Neural crest cell (in vitro differentiated cells): ENCODE measurements at places on chromosomes 11 and 22. TPM values are rescaled to one million over a fixed set of nuclear protein-coding genes. Genes with fewer than 3 reads are reported as not detected.

The MS4A13 gene
- total RNA-seq: not detected in 2 replicates

GRCh38 chr11:35010654-35011053 lies 94.2 kb downstream of the PDHX start:
- H3K27me3 ChIP-seq: no peaks in the 10 kb centered on the region
- DNase-seq: no peak

DNA sequence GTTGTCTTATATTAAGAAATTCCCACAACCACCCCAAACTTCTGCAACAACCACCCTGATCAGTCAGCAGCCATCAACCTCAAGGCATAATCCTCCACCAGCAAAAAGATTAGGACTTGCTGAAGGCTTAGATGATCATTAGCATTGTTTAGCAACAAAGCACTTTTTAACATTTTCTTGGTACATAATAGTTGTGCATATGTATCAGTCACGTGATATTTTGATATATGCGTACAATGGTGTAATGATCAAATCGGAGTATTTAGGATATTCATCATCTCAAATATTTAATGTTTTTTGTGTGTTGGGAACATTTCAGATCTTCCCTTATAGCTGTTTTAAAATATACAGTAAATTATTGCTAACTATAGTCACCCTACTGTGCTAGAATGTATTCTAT lies 73.5 kb upstream of the API5 start:
- no peak overlapping the region for H3K27ac ChIP-seq
- peaks cover 5% of the 10 kb centered on the region for H3K4me1 ChIP-seq

- H3K4me1 ChIP-seq: peaks cover 24% of the 10 kb centered on the region
- no peak overlapping the region for H3K27ac ChIP-seq
- no peaks in the 10 kb centered on the region for H3K36me3 ChIP-seq
- H3K4me3 ChIP-seq: peak overlapping the region; percentile 35
- peaks cover 34% of the 10 kb centered on the region for H3K27me3 ChIP-seq
- DNase-seq: no peak
Observed at GRCh38 chr22:50621948-50622722, 5.8 kb downstream of the ARSA start.

- no peak overlapping the region for H3K27ac ChIP-seq
- peaks cover 13% of the 10 kb centered on the region for H3K36me3 ChIP-seq
- DNase-seq: no peak
- H3K4me3 ChIP-seq: no peak overlapping the region
Observed at GRCh38 chr11:100816823-100817222, 129.7 kb downstream of the ARHGAP42 start.

GRCh38 chr11:11237070-11237832 lies 115.8 kb downstream of the CSNK2A3 start:
- H3K36me3 ChIP-seq: no peaks in the 10 kb centered on the region
- no peaks in the 10 kb centered on the region for H3K27me3 ChIP-seq
- no peak for DNase-seq
- H3K4me1 ChIP-seq: peaks cover 20% of the 10 kb centered on the region
- no peak overlapping the region for H3K4me3 ChIP-seq
- H3K27ac ChIP-seq: no peak overlapping the region

DNA sequence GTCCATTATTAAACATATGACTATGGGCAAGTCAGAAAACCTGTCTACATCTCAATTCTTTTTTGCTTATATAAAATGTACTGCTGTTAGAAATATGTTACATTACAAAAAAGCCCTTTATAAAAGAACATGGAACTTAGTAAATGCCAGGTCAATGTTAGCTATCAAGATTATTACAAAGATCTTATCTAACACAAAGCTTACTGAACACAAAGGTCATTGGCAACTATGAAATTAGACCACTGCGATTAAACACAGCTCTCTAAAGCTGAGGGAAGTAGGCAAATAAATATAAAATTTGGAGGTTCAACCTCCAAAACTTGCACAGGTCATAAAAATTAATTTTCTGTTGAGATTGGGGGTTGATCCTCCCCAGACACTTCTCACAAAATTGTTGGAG lies 692.8 kb upstream of the CCDC90B start:
- DNase-seq: no peak
- H3K4me1 ChIP-seq: peaks cover 10% of the 10 kb centered on the region
- H3K36me3 ChIP-seq: no peaks in the 10 kb centered on the region
